Esophagus muscularis mucosa (tissue), 4 donors: ENCODE measurements at places on chromosomes 3 and 15. TPM values are rescaled to one million over a fixed set of nuclear protein-coding genes. Genes with fewer than 3 reads are reported as not detected.

GRCh38 chr3:185880600-185880999 lies 55.8 kb upstream of the IGF2BP2 start:
- H3K36me3 ChIP-seq = no peaks in the 10 kb centered on the region
- H3K27me3 ChIP-seq = no peaks in the 10 kb centered on the region
- DNase-seq = no peak
- no peaks in the 10 kb centered on the region for H3K4me1 ChIP-seq

COL8A1 gene
- 90.1 TPM for total RNA-seq

SLC9A9 gene
- total RNA-seq = 14.2 TPM

DNA sequence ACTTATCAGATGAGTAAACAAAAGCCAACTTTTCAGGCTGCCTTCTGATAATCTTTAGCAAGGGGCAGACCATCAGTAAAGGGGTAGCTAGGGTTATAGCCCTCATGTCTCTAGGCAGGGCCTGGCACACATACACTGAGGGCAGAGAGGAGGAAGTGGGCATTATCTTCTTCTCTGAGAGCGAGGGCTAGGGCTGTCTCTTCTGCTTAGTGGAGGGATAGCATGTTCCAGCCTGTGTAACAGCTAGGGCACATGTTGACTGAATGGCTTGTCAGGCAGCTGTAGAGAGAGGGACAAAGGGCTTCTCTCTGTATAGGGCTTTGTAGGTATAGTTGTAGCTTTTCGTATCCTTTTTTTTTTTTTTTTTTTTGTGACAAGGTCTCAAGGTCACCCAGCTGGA lies 17.8 kb downstream of the CRTC3 start:
- H3K4me1 ChIP-seq = peaks cover 23% of the 10 kb centered on the region
- H3K27me3 ChIP-seq = no peaks in the 10 kb centered on the region
- no peak overlapping the region for H3K4me3 ChIP-seq
- no peak overlapping the region for H3K27ac ChIP-seq
- no peak for DNase-seq

DNA sequence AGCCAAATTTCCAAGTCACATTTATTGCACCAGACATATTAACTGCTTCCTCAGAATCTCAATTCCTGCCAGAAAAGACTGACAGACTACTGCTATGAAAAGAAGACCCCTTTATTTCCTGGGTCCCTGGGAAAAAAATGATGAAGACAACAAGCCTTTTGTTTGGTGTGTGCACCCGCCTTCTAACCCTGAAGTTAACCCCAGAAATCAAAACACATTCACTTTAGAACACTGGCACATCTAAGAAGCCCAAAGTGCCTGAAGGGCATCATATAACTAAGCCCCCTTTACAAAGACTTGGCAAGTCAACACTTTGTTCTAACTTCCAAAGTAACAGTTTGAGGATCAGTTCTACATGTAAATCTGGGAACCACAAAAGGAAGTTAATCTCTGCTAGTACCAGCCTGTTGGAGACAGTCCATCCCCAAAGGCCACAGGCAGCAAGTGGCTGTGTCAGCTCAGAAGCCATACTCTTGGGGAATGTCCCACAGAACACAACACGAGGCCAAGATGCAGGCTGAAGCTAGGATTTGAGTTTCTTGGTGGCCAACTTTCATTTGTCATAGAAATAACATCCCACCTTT lies 16.3 kb upstream of the ATP1B3 start:
- H3K4me1 ChIP-seq = peaks cover 8% of the 10 kb centered on the region
- no peaks in the 10 kb centered on the region for H3K27me3 ChIP-seq
- no peaks in the 10 kb centered on the region for H3K36me3 ChIP-seq
- H3K4me3 ChIP-seq = no peak overlapping the region
- DNase-seq = no peak

- no peaks in the 10 kb centered on the region for H3K27me3 ChIP-seq
- no peak overlapping the region for H3K4me3 ChIP-seq
- H3K36me3 ChIP-seq = no peaks in the 10 kb centered on the region
Measured at GRCh38 chr3:105394177-105394576, 27.5 kb downstream of the ALCAM start.

GASK1A gene
- 10.2 TPM for total RNA-seq

DNA sequence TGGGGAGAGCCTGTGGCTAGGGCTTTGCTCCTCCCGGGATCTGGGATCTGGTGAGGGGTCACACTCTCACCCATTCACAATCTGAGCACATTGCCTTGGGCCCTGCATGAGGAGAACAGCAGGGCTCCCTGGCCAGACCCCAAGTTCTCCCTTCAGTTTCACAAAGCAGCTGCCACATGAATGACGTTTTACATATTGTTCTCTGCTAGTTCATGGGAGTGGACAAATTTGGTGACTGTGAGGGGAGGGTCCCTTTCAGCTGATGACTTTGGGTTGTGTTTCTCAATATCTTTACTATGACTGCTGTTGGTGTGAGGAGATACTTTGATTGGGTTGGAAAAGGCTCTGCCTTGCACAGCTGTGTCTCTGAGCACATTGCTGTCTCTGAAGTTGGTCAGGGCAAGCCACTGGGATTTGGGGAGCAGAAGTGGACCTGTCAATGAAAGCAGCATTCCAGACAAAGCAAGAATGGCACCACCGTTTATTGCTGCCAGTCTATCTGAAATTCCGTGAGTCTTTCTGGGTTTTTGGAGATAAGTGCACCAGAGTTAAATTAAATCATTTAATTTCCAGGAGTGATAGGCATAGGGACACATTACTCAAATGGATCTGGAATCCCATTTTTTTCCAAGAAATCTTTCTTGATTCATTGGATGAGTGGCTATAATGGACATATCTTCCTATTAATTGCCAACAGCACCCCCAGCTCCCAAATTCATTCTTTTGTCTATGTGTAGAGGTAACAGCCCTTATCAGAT lies 10.3 kb downstream of the TIMP4 start:
- peaks cover 28% of the 10 kb centered on the region for H3K4me1 ChIP-seq
- H3K27ac ChIP-seq = peak overlapping the region; percentile 20
- no peak overlapping the region for H3K4me3 ChIP-seq
- no peaks in the 10 kb centered on the region for H3K27me3 ChIP-seq
- H3K36me3 ChIP-seq = no peaks in the 10 kb centered on the region
- DNase-seq = peak; percentile 92

GRCh38 chr15:85588677-85589076 lies 206.0 kb downstream of the KLHL25 start:
- peaks cover 68% of the 10 kb centered on the region for H3K4me1 ChIP-seq
- H3K4me3 ChIP-seq = no peak overlapping the region
- H3K36me3 ChIP-seq = peaks cover 25% of the 10 kb centered on the region
- no peak for DNase-seq

CRYGS gene
- total RNA-seq = 2.1 TPM

DNA sequence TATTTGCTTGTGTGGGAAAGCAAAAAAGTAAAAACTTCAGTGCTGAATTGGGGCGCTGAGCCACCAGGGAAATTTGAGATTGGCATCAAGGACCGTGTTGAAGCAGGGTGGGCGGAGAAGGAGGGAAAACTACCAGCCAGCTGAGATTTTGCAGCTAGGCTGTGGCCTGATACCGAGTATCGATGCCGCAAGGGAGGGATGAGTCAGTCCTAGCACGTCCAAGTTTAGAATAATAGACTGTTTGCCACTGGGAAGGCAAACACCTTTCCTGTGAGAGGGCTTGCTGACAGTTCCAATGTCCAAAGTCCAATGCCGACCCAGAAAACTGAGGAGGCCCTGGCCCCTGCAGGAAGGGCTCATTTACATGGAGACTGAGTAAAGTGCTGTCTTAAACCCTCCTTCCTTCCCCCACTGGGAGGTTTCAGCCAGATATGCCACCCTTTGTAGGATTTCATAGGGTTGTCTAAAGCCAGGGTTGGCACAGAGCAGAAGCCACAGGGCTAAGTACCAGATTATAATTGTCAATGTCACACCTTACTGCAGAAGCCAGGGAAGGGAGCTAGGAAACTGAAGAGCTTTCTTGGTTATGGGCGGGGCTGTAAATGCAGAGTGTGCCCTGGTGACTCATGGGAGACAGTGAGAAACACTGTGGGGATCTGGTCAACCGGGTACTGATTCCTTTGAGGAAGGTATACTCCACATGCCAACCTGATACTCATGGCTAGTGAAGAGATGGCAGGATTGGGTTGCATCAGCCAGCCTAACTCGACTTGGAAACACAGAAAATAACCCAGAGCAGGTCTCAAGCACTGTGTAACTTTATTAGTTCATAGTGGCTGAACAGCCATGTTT lies 28.4 kb upstream of the PIK3CB start:
- DNase-seq = no peak
- H3K27ac ChIP-seq = peak overlapping the region; percentile 48
- no peak overlapping the region for H3K4me3 ChIP-seq
- H3K27me3 ChIP-seq = no peaks in the 10 kb centered on the region
- peaks cover 22% of the 10 kb centered on the region for H3K4me1 ChIP-seq

DNA sequence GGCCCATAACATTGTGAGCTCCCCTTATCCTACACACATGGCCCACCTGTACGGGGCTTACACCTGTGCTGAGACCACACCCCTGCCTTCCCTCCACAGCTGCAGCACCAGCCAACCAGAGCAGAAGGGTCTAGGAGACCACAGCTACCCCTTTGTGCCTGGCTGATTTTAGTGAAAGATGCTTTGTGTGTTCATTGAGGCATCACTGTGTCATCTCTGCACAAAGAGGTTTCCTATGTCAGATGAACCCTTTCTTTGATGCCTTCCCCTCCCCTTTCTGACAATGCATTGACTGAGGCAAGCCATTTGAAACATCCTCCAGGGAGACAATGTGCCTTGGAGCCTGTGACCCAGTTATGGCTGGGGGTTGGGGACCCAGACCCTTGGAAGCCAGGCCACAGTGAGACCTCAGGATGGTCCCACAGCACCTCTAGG lies 54.9 kb upstream of the SLC7A14 start:
- no peaks in the 10 kb centered on the region for H3K4me1 ChIP-seq
- no peaks in the 10 kb centered on the region for H3K36me3 ChIP-seq
- H3K4me3 ChIP-seq = no peak overlapping the region
- H3K27ac ChIP-seq = no peak overlapping the region

- no peaks in the 10 kb centered on the region for H3K4me1 ChIP-seq
- H3K36me3 ChIP-seq = no peaks in the 10 kb centered on the region
- DNase-seq = no peak
- H3K4me3 ChIP-seq = no peak overlapping the region
- H3K27me3 ChIP-seq = no peaks in the 10 kb centered on the region
- no peak overlapping the region for H3K27ac ChIP-seq
Measured at GRCh38 chr15:52710050-52710707, 31.0 kb upstream of the ATOSA start.

GRCh38 chr3:97485206-97485605 lies 279.4 kb upstream of the ARL6 start:
- no peak for DNase-seq
- no peak overlapping the region for H3K27ac ChIP-seq
- no peaks in the 10 kb centered on the region for H3K4me1 ChIP-seq
- H3K4me3 ChIP-seq = no peak overlapping the region
- H3K36me3 ChIP-seq = no peaks in the 10 kb centered on the region

GRCh38 chr3:69290006-69290405 lies 95.9 kb downstream of the FRMD4B start:
- no peaks in the 10 kb centered on the region for H3K36me3 ChIP-seq
- H3K4me3 ChIP-seq = no peak overlapping the region
- H3K4me1 ChIP-seq = peaks cover 8% of the 10 kb centered on the region
- DNase-seq = no peak
- no peaks in the 10 kb centered on the region for H3K27me3 ChIP-seq
- H3K27ac ChIP-seq = no peak overlapping the region

GRCh38 chr3:5006755-5007202 lies 27.5 kb downstream of the BHLHE40 start:
- H3K4me1 ChIP-seq = no peaks in the 10 kb centered on the region
- H3K4me3 ChIP-seq = no peak overlapping the region
- no peaks in the 10 kb centered on the region for H3K27me3 ChIP-seq
- no peaks in the 10 kb centered on the region for H3K36me3 ChIP-seq
- DNase-seq = no peak
- no peak overlapping the region for H3K27ac ChIP-seq

GRCh38 chr15:52800828-52801747 lies 11.0 kb upstream of the ONECUT1 start:
- no peak for DNase-seq
- H3K27ac ChIP-seq = no peak overlapping the region
- H3K27me3 ChIP-seq = peaks cover 17% of the 10 kb centered on the region
- no peak overlapping the region for H3K4me3 ChIP-seq
- peaks cover 39% of the 10 kb centered on the region for H3K4me1 ChIP-seq

AGBL1 gene
- not detected for total RNA-seq
